ENCODE measurements at places on chromosomes 4 and X.

- peak; percentile 45 for DNase-seq
These were observed 51.0 kb upstream of the NHSL2 start for GRCh38 chrX:71859637-71860036.

DNA sequence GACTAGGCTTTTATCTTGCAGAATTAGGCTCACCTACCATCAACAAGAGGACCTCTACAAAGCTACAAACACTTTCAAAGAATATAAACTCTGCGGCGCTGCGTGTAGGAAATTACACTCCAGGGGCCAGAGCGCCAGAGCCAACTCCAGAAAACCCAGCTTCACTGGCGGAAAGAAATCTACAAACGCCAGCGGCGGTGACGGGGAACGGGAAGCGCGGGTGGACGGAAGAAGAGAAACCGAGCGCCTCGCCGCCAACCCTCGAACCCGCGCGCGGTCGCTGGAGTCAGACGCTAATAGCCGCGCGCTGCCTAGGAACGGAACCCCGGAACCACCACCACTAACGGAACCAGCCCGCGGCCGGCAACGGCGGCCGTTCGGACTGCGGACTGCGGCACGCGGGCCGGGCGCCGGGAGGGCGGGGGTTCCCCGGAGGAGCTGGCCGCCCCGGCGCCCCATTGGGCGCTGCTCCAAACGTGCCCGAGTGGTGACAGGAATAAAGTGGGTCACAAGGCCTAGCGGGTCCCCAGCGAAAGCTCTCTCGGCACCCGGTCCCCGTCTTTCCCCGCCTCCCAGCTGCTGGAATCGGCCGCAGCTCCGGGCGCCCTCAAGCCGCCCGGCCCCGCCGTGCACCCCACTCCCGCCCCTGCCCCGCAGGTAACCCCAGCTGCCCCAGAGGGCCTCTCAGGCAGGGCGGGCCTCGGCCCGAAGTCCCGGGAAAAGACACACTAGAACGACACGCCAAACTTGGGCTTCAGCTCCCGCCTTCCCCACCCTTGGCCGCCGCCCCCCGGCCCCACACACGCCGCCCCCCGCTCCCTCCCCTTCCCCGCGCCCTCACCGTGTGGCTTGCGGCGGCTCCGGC lies 836 bp downstream of the CLOCK start:
- DNase-seq, result peak; percentile 21

- DNase-seq, result no peak
These were observed 103.6 kb downstream of the ITM2A start for GRCh38 chrX:79263550-79263949.

GRCh38 chrX:153200462-153200861 lies 21.4 kb downstream of the MAGEA1 start:
- DNase-seq, result no peak

- no peak for DNase-seq
These were observed 33.3 kb downstream of the ARX start for GRCh38 chrX:24982306-24982965.

- no peak for DNase-seq
These were observed 95.0 kb upstream of the TBL1X start for GRCh38 chrX:9369802-9370291.

DNA sequence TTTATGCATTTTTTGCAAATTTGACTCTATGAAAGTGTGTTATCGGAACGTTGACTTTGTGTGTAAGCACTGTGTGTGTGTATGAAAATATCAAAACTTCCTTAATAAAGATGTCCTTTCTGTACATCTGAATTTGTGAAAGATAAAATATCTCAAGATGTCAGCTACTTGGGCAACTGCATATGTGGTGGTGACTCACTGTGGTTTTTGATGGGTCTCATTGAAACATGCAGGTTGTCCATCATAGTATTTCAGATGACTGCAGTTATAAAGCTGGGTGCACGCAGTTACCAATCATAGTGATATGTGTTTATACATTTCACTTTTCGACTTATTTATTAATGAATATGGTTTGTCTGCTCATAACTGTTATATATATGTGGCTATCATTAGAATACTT lies 19.7 kb upstream of the BBS12 start:
- DNase-seq, result no peak

DNA sequence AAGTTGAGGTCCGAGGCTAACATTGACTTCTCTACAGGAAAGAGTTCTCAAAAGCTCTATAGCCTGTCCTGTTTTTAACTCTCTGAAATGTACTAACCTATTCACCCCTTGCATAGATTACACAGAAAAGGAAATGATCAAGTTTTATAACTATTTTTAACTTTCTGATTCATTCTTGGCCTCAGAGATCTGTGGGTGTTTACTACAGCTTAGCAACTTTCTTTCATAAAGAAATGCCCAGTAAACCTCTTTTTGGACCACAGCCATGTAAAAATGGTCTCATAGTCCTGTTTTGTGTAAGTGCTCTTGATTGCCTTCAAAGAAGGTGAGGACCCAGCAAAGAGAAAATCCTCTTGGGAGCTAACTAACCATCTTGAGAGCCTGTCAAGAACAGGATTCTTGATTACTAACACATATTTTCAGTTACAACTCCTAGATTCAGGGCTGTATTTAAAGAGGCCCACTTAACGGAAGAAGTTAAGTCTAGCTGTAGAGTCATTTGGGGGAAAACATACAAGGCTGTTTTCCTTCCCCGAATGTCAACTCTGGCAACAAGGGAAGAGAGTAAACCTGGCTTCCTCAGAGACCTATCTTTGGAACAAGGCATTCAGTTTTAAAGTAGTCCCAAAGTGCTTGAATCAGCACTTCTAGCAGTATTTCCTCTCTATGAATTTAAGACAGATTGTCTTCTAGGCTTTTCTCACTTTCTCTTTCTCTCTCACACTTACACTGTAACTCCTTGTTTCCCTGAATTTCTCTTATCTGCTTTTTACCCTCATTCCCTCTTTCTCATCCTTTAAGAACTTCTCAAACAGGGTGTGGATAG lies 78.2 kb downstream of the IL21 start:
- no peak for DNase-seq

DNA sequence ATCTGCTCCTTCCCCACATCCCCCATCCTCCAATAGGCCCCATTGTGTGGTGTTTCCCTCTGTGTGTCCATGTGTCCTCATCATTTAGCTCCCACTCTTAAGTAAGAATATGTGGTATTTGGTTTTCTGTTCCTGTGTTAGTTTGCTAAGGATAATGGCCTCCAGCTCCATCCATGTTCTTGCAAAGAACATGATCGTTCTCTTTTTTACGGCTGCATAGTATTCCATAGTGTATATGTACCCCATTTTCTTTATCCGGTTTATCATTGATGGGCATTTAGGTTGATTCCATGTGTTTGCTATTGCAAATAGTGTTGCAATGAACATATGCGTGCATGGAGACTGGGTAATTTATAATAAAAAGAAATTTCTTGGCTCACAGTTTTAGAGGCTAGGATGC lies 31.5 kb downstream of the GRK4 start:
- DNase-seq, result no peak

Measured in HTR-8/SVneo (cell line).